ENCODE measurements at places on chromosomes 5 and 9. TPM values are rescaled to one million over a fixed set of nuclear protein-coding genes. Genes with fewer than 3 reads are reported as not detected.

NUDT2 gene
- 32.1 TPM for polyA plus RNA-seq

FKTN gene
- polyA plus RNA-seq = 5.9 TPM

HSD17B3 gene
- 2.0 TPM for polyA plus RNA-seq

LRRC19 gene
- polyA plus RNA-seq = 17.6 TPM
